ENCODE measurements at places on chromosomes 5 and 9. TPM values are rescaled to one million over a fixed set of nuclear protein-coding genes. Genes with fewer than 3 reads are reported as not detected.
A peak's percentile ranks its signal among the peaks of the same experiment; 100 is the strongest.

DNA sequence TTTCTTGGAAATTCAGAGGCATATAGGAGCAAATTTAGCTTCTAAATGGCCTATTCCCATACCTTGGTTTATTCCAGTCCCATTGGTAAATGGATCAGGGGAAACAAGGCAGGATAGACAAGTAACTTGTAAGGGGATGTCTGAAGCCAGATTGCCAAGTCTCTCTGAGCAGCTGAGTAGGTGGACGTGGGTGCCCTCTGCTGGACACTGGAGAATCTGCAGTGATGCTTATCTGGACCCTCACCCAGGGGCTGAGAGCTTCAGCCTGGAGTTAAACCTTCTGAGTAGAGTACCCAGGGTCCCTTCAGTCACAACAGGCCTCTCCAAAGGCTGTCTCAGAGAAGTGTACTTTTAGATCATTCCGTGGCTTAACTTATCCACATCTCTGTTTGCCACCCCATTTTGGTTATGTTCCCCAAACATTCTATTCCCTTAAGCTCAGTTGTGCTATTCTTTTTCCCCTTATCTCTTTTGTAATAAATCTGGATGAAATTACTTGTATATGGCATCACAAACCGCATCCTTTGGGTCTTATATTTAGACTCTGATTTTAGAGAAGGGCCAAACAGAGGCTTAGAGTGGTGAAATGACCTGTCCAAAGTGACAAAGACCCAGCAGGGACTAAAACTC lies 218.3 kb upstream of the GLRA1 start:
- H3K27me3 ChIP-seq, result no peaks in the 10 kb centered on the region
- H3K36me3 ChIP-seq, result no peaks in the 10 kb centered on the region
- H3K4me3 ChIP-seq, result no peak overlapping the region
- H3K27ac ChIP-seq, result no peak overlapping the region

DNA sequence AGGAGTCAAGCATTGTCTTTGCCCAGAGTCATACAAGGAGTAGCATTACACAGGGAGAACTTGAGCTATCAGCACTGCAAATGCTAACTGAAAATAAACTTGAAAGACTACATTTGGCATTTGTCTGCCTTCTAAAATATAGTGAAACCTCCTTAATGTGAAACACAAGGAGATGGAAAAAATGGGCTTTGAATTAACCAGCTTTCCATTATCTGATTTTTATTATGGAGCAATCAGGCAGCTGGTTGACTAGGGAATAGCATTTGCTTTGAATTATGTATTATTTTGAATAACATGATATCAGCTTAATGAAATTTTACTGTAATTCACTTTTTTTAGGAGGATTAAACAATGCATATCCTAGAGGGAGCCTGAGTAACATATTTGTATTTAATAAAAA lies 130.8 kb downstream of the GDNF start:
- no peaks in the 10 kb centered on the region for H3K27me3 ChIP-seq
- no peak for DNase-seq
- no peak overlapping the region for H3K4me3 ChIP-seq

DNA sequence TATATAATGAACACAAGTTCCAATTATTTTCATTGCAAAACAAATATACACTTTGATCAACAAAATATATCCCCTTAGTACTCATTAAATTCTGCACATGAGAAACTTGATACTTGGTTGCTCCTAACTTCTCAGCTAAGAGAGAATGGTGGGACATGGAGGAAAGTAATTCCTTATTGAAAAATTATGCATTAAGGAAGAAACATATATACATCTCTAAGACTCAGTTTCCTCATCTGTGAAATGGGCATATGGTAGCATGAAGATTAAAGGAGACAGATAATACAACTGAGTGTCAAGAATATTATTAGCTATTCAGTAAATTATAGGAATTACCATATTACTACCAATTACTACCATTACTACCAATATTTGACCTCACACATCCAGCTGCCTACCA lies 85.8 kb downstream of the CRB2 start:
- H3K36me3 ChIP-seq, result no peaks in the 10 kb centered on the region
- no peak overlapping the region for H3K27ac ChIP-seq
- no peak overlapping the region for H3K4me3 ChIP-seq

DNA sequence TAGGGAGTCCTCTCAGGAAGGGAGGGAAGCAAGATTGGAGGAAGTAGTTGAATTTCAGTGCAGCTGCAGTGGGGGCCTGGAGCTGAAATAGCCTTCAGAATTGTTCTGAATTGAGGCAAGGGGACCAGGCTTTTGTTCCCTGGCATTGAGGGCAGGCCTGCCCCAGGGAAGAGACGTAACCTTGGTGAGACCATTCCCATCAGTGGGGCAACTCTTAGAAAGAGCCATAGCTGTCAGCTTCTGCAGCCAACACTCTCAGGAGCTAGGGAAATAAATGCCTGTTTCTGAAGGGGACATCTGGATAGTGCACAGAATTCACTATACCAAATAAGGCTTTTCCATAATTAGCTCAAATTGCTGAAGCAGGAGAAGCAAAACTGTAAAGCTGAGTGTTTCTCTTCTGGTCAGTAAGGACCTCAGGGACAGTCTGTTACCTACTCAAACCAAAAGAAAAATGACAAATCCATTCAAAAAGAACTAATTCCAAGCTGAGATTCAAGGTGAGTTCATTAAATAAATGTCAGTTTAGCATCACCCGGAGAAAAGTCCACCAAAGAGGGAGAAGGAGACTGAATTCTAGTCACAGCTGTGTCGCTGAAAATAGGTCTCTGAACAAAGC lies 44.0 kb downstream of the LYRM7 start:
- H3K4me1 ChIP-seq, result no peaks in the 10 kb centered on the region
- no peak overlapping the region for H3K4me3 ChIP-seq

The SLC6A18 gene
- polyA plus RNA-seq, result 0.14 TPM

- H3K36me3 ChIP-seq, result no peaks in the 10 kb centered on the region
- no peak overlapping the region for H3K27ac ChIP-seq
- H3K4me3 ChIP-seq, result no peak overlapping the region
- H3K4me1 ChIP-seq, result peaks cover 50% of the 10 kb centered on the region
- DNase-seq, result no peak
These were observed 1.2 kb upstream of the CCDC183 start for GRCh38 chr9:136795000-136795348.

GRCh38 chr9:76297721-76298239 lies 96.4 kb downstream of the RFK start:
- no peak for DNase-seq
- no peak overlapping the region for H3K4me3 ChIP-seq
- no peaks in the 10 kb centered on the region for H3K27me3 ChIP-seq
- no peak overlapping the region for H3K27ac ChIP-seq
- no peaks in the 10 kb centered on the region for H3K36me3 ChIP-seq

The PTGES2 gene
- polyA plus RNA-seq, result 66.0 TPM

The CAPSL gene
- not detected for polyA plus RNA-seq

GRCh38 chr5:77984587-77984986 lies 208.4 kb upstream of the TBCA start:
- no peak overlapping the region for H3K4me3 ChIP-seq
- no peaks in the 10 kb centered on the region for H3K36me3 ChIP-seq
- no peak overlapping the region for H3K27ac ChIP-seq
- H3K27me3 ChIP-seq, result no peaks in the 10 kb centered on the region

DNA sequence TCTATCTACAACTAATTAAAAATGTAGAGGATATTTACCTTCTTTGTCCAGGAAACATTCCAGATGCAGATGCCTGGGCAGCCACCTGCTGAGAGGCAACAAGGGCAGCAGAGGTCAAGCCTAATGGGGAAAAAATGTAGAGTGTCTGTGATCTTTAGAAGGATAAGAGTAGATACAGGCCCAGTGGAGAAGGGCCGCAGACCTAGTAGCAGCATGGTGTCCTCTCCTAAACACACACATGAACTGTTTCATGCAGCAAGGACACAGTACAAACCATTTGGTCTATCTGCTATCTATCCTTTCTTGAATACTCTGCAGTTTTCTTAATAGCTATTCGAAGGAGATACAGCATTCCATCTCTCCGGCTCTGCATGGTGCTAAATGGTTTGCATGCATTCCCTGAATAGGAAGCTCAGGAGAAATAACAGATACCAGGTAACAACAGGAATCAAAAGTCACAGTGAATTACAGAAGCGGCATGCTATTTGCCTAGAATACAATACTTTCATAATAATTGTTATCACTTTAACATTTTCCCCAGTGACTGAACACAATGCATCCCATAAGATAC lies 107.3 kb downstream of the ZNF608 start:
- peaks cover 15% of the 10 kb centered on the region for H3K4me1 ChIP-seq
- no peaks in the 10 kb centered on the region for H3K27me3 ChIP-seq
- H3K4me3 ChIP-seq, result no peak overlapping the region

The PCDHB16 gene
- polyA plus RNA-seq, result 0.87 TPM

The IL7R gene
- polyA plus RNA-seq, result 0.52 TPM

DNA sequence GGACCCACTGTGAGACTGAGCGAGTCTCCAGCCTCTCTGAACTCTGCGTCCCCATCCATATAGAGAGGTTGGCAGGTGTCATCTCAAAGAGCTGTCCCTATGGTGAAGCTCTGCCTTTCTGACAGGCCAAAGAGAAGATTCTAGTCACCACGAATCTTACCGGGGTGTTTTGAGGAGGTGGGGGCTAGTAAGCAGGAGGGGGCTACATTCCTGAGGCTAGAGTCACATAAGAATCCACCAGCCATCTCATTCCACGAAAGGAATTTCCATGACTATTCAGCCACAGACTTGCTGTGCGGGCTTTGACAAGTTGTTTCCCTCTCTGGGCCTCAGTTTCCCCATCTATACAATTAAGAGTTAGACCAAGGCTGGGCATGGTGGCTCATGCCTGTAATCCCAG lies 16.3 kb downstream of the PDGFRB start:
- no peak for DNase-seq
- H3K27ac ChIP-seq, result no peak overlapping the region
- no peaks in the 10 kb centered on the region for H3K36me3 ChIP-seq
- no peaks in the 10 kb centered on the region for H3K27me3 ChIP-seq

DNA sequence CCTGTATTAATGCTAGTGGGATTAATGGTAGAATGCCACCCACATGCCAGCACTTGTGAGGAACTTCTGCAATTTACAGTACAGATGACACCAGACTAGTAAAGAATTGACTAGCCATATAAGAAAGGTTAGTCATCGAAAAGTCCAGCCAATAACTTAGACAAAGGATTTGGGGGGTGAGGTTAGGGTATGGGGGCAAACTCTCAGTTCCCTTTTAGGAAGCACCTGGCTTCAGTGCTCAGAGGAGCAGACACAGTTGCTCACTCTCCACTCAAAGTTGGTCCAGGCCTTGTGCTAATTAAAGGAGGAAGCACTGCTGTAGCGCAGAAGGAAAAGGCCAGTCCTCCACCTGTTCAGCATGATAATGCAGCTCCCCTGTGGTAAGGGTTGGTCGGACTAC lies 25.2 kb downstream of the TGFBR1 start:
- H3K27ac ChIP-seq, result no peak overlapping the region
- H3K4me1 ChIP-seq, result no peaks in the 10 kb centered on the region
- H3K4me3 ChIP-seq, result no peak overlapping the region
- H3K36me3 ChIP-seq, result no peaks in the 10 kb centered on the region

- no peaks in the 10 kb centered on the region for H3K4me1 ChIP-seq
- H3K36me3 ChIP-seq, result no peaks in the 10 kb centered on the region
- no peak overlapping the region for H3K27ac ChIP-seq
- H3K4me3 ChIP-seq, result no peak overlapping the region
- H3K27me3 ChIP-seq, result no peaks in the 10 kb centered on the region
These were observed 82.8 kb upstream of the SPATA31C2 start for GRCh38 chr9:88221105-88221504.

- DNase-seq, result no peak
- no peaks in the 10 kb centered on the region for H3K36me3 ChIP-seq
- peak overlapping the region; percentile 21 for H3K27ac ChIP-seq
- peaks cover 14% of the 10 kb centered on the region for H3K4me1 ChIP-seq
- H3K27me3 ChIP-seq, result no peaks in the 10 kb centered on the region
These were observed 48.7 kb upstream of the PSD2 start for GRCh38 chr5:139746691-139747582.

The FAM153A gene
- polyA plus RNA-seq, result 2.9 TPM

GRCh38 chr9:5447337-5447736 lies 3.0 kb upstream of the CD274 start:
- H3K4me3 ChIP-seq, result no peak overlapping the region
- no peaks in the 10 kb centered on the region for H3K27me3 ChIP-seq
- H3K27ac ChIP-seq, result no peak overlapping the region
- peaks cover 6% of the 10 kb centered on the region for H3K4me1 ChIP-seq
- DNase-seq, result no peak

The SPATA31C1 gene
- not detected for polyA plus RNA-seq

DNA sequence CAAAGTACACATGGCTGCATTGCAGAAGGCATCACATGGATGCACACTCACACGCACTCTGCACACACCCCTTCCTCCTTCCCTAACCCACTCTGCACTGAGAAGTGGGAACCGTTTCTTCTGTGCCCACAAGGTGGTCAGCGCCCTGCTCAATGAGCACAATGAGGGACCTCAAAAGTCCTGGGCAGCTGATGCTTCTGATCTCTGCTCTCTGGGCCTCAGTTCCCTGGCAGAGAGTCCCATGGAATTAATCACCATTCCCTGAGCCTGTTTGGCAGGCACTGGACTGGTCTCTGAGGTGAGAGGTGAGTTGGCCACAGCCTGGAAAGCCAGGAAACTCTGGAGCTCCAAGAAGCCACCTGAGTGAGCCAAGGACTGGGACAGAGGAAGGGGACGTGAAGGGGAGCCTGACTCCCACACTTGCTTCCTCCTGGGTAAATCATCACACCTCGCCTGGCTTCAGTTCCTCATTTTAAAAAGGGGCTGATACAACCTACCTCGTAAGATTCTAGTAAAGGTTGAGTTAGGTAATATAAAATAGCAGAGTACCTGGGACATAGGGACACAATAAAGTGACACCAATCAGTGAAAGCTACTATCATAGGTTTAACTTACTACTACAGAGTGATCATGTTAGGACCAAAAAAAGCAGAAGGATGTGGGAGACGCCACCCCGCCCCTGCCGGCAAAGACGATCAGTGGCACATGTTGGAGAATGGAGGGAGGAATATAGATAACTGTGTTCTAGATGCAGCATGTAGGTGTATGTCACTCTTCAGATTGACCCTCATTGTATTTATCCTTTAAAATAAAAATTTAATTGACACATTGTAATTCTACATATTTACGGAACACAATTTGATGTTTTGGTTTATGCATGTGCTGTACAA lies 21.1 kb upstream of the IGFBPL1 start:
- DNase-seq, result no peak
- H3K4me3 ChIP-seq, result no peak overlapping the region
- no peaks in the 10 kb centered on the region for H3K36me3 ChIP-seq

The CTSV gene
- polyA plus RNA-seq, result 1.4 TPM

GRCh38 chr5:139186752-139187326 lies 11.3 kb downstream of the SIL1 start:
- H3K36me3 ChIP-seq, result no peaks in the 10 kb centered on the region
- no peak for DNase-seq
- no peak overlapping the region for H3K4me3 ChIP-seq
- no peaks in the 10 kb centered on the region for H3K27me3 ChIP-seq

- no peaks in the 10 kb centered on the region for H3K27me3 ChIP-seq
- H3K4me3 ChIP-seq, result no peak overlapping the region
- H3K27ac ChIP-seq, result no peak overlapping the region
- DNase-seq, result no peak
- H3K4me1 ChIP-seq, result no peaks in the 10 kb centered on the region
These were observed 117.9 kb downstream of the CDC42SE2 start for GRCh38 chr5:131381777-131382176.

Data from pancreas (tissue), 10 donors.